ENCODE measurements at places on chromosomes 7 and 10. TPM values are rescaled to one million over a fixed set of nuclear protein-coding genes. Genes with fewer than 3 reads are reported as not detected.

DNA sequence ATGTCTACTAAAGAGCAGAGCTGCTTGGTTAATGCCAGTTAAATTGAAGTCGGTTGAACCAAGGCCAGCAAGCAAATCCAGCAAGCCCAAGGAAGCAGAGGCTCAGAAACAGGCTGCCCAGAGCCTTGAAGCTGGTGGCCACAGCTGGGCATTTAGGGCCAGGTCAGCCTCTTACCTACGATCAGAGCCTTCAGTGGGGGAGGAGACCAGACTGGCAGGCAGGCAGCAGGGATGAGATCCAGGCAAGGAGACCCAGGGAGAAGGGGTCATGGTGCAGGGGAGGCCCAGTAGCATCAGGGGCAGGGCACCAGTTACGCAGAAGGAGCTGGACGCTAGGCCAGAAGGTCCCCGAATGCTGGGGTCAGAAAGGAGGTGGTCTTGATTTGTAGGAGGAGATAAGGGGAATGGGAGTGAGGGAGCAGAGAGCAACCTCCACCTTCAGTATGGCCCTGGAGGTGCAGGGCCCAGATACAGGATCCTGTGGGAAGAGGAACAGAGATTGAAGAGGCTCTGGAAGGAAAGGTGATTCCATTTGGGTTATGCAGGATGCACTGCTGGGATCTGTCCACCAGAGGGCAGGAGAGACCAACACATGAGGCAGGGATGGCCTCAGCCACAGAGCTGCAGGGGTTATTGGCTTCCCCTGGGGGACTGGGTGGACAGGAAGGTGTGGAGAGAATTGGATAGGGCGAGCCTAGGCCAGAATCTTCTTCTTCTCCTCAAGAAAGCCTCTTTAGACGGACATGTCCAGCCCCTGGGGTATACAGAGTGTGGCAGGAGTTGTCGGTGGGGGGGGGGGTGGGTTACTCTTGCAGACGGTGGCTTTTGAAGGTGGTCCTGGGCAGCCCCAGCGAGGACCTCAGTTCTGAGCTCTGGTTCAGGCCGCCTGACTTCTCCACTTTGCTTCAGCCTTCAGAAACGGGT lies 132.6 kb upstream of the PODXL start:
- H3K27ac ChIP-seq = no peak overlapping the region
- no peaks in the 10 kb centered on the region for H3K4me1 ChIP-seq

GRCh38 chr10:100286051-100287033 lies at the start of gene BLOC1S2:
TSS of gene BLOC1S2 (minus strand) at chr10:100286680. CDS start at chr10:100286659, 21 bp downstream.
- no peaks in the 10 kb centered on the region for H3K4me1 ChIP-seq
- peak within 1 kb of the TSS; percentile 89 for H3K4me3 ChIP-seq
- no peaks in the 10 kb centered on the region for H3K36me3 ChIP-seq
- no peaks in the 10 kb centered on the region for H3K27me3 ChIP-seq
- peak within 1 kb of the TSS; percentile 94 for H3K27ac ChIP-seq
- peak; percentile 86 for DNase-seq

- H3K4me1 ChIP-seq = no peaks in the 10 kb centered on the region
- no peak overlapping the region for H3K4me3 ChIP-seq
- peaks cover 19% of the 10 kb centered on the region for H3K27me3 ChIP-seq
- no peak for DNase-seq
- H3K36me3 ChIP-seq = no peaks in the 10 kb centered on the region
Measured at GRCh38 chr7:44224974-44225565, 24.3 kb downstream of the YKT6 start.

- H3K4me3 ChIP-seq = no peak overlapping the region
- no peaks in the 10 kb centered on the region for H3K27me3 ChIP-seq
- H3K4me1 ChIP-seq = no peaks in the 10 kb centered on the region
Measured at GRCh38 chr7:154373956-154374355, 321.8 kb downstream of the DPP6 start.

Gene HTR5A
- not detected for total RNA-seq

DNA sequence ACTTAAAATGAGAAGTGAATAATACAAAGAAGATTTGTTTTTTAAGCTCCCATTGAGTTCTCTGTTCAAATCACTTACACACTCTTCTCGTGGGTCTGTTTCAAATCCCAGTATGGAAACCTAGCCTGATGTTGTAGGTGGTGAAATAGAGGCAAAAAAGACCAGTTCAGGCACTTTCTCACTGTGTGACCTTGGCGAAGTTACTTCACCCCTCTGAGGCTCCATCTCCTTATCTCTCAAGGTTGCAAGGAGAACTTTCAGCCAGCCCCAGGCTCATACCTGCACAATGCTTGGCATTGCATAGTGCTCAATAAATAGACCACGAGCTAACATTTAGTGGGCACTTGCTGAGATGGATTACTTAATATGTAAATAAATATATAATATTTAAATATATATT lies 90.1 kb downstream of the PRLHR start:
- no peak overlapping the region for H3K4me3 ChIP-seq
- H3K27me3 ChIP-seq = no peaks in the 10 kb centered on the region
- no peaks in the 10 kb centered on the region for H3K36me3 ChIP-seq
- no peaks in the 10 kb centered on the region for H3K4me1 ChIP-seq
- no peak for DNase-seq

GRCh38 chr10:106309376-106309775 lies 855.1 kb downstream of the SORCS1 start:
- no peak overlapping the region for H3K27ac ChIP-seq
- H3K4me1 ChIP-seq = no peaks in the 10 kb centered on the region
- H3K36me3 ChIP-seq = no peaks in the 10 kb centered on the region
- H3K4me3 ChIP-seq = no peak overlapping the region
- H3K27me3 ChIP-seq = no peaks in the 10 kb centered on the region

Gene CCL24
- total RNA-seq = not detected

DNA sequence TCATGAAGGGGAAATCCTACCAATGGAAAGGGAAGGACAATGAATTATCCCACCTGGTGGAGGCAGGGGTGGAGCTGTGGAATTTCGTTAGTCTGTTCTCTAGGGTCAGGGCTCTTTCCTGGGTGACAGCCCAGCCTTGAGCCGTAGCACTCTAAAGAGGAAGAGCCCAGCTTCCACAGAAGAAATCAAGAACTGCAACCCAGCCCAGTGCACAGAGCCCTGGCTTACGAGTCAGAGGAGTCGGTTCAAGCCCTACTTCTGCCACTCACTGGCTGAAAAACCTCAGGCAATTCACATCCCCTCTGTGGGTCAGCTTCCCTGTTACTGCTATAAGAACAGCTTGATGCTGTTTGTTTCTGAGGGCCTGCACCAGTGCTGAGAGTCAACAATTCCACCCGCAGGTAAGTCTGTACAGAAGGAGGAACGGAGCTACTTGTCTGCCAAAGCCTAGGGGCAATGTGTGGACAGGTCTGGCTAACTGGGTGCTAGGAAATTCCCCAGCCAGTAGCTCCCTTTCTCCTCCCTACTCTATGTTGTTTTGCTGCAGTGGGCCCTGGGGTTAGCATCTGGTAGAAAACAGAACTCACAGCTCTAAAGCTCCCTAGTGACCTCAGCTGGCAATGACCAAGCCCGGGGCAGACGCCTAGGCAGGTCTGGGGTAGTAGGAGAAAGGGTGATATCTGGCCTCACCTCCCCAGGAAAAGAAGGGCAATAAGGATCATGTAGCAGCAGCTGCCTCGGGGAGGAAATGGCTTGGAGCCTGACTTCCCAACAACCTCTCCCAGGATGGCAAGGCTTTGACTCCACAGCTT lies 3.3 kb downstream of the AVPI1 start:
- peaks cover 5% of the 10 kb centered on the region for H3K36me3 ChIP-seq
- no peaks in the 10 kb centered on the region for H3K27me3 ChIP-seq
- DNase-seq = peak; percentile 51
- peak overlapping the region; percentile 58 for H3K27ac ChIP-seq
- H3K4me3 ChIP-seq = no peak overlapping the region
- peaks cover 18% of the 10 kb centered on the region for H3K4me1 ChIP-seq

- no peaks in the 10 kb centered on the region for H3K4me1 ChIP-seq
- H3K27me3 ChIP-seq = no peaks in the 10 kb centered on the region
- peak; percentile 51 for DNase-seq
- no peak overlapping the region for H3K27ac ChIP-seq
- no peak overlapping the region for H3K4me3 ChIP-seq
Measured at GRCh38 chr10:62512732-62513475, 138.7 kb downstream of the ZNF365 start.

DNA sequence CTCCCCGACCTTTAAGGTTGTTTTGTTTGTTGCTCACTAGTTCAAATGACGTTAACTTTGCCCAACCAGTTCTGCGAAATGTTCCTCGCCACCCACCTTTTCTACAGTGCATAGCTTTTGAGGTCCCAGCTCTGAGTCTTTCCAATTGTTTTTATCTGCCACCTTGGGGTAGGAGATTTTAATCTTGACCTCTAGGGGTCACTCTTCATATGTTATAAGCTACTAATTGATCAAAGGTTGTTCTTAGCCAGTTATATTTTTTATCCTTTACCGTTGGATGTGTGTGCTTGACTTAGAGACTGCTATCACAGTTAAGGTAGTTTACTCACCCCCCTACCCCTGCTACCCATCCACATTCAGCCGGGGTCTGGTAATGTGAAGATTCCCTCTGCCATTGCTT lies 372.4 kb downstream of the SUGCT start:
- H3K4me3 ChIP-seq = no peak overlapping the region
- H3K27me3 ChIP-seq = no peaks in the 10 kb centered on the region
- H3K27ac ChIP-seq = no peak overlapping the region
- H3K4me1 ChIP-seq = no peaks in the 10 kb centered on the region
- DNase-seq = peak; percentile 32
- no peaks in the 10 kb centered on the region for H3K36me3 ChIP-seq

Gene GFRA1
- 6.3 TPM for total RNA-seq

DNA sequence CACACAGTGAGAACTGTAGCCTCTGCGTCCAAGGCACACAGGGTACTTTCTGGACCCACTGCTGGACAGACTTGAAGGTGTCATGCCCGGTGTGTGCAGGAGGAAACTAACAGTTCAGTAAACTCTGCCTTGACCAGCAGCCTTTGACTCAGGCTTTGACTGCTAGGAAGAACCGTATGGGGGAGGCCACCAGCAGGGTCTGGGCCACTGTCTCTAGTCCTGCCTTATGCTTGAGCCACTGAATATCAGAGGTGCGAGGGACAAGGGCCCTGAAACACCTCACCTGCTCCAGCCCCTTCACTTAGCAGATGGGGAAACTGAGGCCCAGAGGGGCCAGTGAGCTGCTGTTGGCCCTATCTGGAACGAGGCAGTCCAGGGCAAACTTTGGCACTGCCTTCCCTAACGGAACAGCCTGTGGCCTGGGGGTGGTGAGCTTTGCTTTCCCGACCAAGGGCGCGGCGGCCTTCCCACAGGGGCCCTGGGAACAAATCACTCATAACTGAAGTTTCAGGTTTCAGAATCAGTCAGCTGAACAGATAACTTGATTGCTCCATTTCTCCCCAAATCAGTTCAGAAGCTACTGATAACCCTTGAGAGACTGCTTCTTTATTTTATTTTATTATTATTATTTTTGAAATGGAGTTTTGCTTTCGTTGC lies 130.0 kb downstream of the FAM53B start:
- no peak overlapping the region for H3K27ac ChIP-seq
- peaks cover 2% of the 10 kb centered on the region for H3K4me1 ChIP-seq
- no peak overlapping the region for H3K4me3 ChIP-seq
- no peaks in the 10 kb centered on the region for H3K36me3 ChIP-seq

DNA sequence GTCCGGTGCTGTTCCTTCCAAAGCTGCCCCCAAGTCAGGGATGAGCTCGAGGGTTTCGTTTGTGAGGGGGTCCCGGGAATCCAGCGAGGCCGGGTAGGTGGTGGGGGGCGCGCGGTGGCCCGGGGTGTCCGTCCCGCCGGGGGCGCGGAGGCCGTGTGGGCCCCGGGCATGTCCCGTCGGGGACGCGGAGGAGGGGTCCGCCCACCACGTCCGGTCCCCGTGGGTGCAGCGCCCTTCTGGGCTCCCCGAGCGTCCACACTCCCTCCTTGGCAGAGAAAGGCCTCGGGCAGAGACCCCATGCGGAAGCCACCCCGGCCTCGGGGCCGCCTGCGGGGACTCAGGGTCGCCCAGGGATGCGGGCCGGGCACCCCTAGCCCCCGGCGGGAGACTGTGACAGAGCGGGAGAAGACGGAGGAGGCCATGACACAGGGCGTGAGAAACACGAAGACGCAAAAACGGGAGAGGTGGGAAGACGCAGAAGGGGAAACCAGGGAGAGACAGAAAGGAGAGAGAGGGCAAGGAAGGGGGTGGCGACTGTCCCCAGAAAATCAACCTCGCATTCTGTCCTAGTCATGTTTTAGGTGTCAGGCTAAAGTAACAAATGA lies 640 bp upstream of the ZNF425 start:
- no peaks in the 10 kb centered on the region for H3K36me3 ChIP-seq
- H3K4me3 ChIP-seq = peak overlapping the region; percentile 98
- DNase-seq = no peak
- H3K27me3 ChIP-seq = no peaks in the 10 kb centered on the region

GRCh38 chr10:62185919-62186692 lies 82.5 kb downstream of the RTKN2 start:
- H3K4me3 ChIP-seq = no peak overlapping the region
- no peak for DNase-seq
- no peaks in the 10 kb centered on the region for H3K36me3 ChIP-seq
- no peak overlapping the region for H3K27ac ChIP-seq

GRCh38 chr10:3040069-3040468 lies 27.3 kb upstream of the PFKP start:
- DNase-seq = no peak
- H3K36me3 ChIP-seq = no peaks in the 10 kb centered on the region
- H3K27ac ChIP-seq = no peak overlapping the region
- no peaks in the 10 kb centered on the region for H3K27me3 ChIP-seq
- no peak overlapping the region for H3K4me3 ChIP-seq

GRCh38 chr7:106284714-106285050 lies at the start of gene NAMPT:
TSS of gene NAMPT (minus strand) at chr7:106284983. CDS start at chr7:106284884, 99 bp downstream.
- peaks cover 2% of the 10 kb centered on the region for H3K4me1 ChIP-seq
- H3K4me3 ChIP-seq = peak within 1 kb of the TSS; percentile 69
- H3K27ac ChIP-seq = peak within 1 kb of the TSS; percentile 99

DNA sequence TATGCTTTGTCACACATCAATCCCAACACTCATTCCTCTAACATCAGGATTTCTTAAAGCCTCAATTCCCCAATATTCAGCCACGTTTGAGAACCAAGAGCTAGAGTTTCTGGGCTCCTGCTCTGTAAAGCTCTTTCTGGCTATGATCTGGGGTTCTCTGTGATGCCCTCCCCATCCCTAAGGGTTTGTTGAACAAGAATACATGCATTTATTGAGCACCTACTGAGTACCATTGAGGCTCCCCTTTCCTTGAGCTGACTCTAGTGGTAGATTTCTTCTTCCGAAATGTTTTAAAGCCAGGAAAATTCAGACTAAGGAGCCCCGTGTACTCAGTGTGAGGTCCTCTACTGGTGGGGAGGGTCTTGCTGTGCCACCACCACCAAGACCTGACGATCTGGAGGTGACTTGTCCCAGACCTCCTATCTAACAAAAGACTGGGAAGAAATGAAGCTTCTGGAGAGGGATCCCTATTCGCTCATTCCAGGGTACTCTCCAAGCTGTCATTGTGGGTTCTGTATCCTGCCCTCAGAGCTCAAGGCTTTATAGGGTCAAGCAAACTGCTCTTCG lies 23.1 kb upstream of the SRGN start:
- peak overlapping the region; percentile 71 for H3K27ac ChIP-seq
- peaks cover 26% of the 10 kb centered on the region for H3K4me1 ChIP-seq
- no peak for DNase-seq
- no peak overlapping the region for H3K4me3 ChIP-seq
- no peaks in the 10 kb centered on the region for H3K27me3 ChIP-seq
- no peaks in the 10 kb centered on the region for H3K36me3 ChIP-seq

- peaks cover 8% of the 10 kb centered on the region for H3K4me1 ChIP-seq
- H3K36me3 ChIP-seq = no peaks in the 10 kb centered on the region
- H3K27me3 ChIP-seq = no peaks in the 10 kb centered on the region
- peak overlapping the region; percentile 85 for H3K27ac ChIP-seq
Measured at GRCh38 chr10:3750006-3750816, 34.8 kb downstream of the KLF6 start.

- H3K4me1 ChIP-seq = no peaks in the 10 kb centered on the region
- H3K27ac ChIP-seq = no peak overlapping the region
- no peaks in the 10 kb centered on the region for H3K36me3 ChIP-seq
- no peak overlapping the region for H3K4me3 ChIP-seq
- H3K27me3 ChIP-seq = no peaks in the 10 kb centered on the region
Measured at GRCh38 chr7:111532625-111533024, 29.7 kb downstream of the IMMP2L start.

Gene NEUROG3
- total RNA-seq = not detected
